NCI-H460 (cell line): ENCODE measurements at places on chromosomes 3 and 15. TPM values are rescaled to one million over a fixed set of nuclear protein-coding genes. Genes with fewer than 3 reads are reported as not detected.

- no peak for DNase-seq
Observed at GRCh38 chr3:168121184-168122017, 25.7 kb upstream of the GOLIM4 start.

GRCh38 chr3:66133853-66134445, 86.9 kb upstream of the SLC25A26 start:
- no peak for DNase-seq

GRCh38 chr3:154122552-154122911, 1.3 kb downstream of the ARHGEF26 start:
- no peak for DNase-seq

GRCh38 chr3:140434261-140434905, 243.5 kb upstream of the TRIM42 start:
- no peak for DNase-seq

Gene LTF
- total RNA-seq: not detected in 2 replicates

DNA sequence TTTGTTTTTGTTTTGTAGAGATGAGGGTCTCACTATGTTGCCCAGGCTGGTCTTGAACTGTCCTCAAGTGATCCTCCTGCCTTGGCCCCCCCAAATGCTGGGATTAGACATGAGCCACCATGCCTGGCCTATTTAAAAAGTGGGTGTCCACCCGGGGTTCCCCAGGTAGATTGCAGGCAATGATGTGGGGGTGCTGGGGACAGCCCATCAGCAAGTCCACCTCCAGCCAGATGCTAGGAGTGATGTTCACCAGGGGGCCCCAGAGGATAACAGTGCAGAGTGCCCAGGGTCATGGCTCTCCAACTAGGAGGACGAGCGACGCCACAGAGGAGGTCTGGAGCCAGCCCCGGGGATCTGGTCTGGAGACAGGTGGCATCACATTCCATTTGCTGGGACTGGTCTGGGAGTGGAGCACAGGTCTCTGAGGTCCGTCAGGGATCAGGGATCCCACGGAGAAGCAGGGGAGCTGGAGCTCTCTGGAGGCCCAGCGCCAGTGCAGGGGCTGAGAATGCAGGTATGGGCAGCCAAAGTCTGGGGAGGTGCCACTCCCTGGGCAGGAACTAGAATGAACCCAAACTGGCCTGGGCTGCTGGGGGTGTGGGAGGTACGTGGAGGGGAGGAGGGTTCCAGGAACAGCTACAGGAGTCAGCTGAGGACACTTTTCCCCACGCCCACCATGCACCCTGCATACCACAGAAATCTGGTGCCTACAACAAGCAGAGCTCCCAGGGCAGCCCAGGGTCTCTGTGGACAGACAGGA, 51.2 kb upstream of the PCSK6 start:
- no peak for DNase-seq

DNA sequence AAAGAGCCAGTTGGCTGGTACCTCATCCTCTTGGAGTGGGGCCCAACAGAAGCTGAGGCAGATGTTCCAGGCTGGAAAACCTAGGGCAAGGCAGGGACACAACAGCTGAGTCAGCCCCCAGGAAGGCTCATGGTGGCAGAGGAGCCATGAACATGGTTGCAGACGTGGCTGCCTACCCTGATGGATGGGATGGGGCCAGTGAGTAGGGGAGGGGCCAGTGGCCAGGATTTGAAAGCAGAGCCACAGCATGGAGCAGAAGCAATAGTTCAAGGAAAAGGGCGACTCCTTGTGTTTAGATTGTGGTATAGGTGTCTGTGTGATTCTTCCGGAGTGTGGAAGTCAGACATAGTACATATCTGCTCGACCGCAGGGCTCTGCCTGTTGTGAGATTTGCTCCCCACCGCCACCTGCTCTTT, 24.2 kb downstream of the PXYLP1 start:
- DNase-seq: no peak

DNA sequence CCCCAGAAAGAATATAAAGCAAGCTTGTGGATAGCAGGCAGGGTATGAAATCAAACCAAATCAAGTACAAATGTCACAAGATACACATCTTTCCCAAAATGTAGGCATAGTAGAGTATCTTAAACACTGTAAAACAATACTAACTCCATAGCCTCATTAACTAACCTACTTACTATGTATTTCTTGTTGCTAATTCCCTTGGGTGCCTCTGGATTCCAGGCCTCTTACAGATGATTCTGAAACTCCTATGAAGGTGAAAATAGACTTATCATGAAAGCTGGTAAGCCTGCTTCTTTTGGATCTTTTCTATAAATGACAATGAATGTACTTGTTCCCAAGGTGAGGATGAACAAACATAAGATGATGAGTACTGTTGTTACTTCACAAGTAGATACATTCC, 93.8 kb downstream of the FRMD5 start:
- no peak for DNase-seq

DNA sequence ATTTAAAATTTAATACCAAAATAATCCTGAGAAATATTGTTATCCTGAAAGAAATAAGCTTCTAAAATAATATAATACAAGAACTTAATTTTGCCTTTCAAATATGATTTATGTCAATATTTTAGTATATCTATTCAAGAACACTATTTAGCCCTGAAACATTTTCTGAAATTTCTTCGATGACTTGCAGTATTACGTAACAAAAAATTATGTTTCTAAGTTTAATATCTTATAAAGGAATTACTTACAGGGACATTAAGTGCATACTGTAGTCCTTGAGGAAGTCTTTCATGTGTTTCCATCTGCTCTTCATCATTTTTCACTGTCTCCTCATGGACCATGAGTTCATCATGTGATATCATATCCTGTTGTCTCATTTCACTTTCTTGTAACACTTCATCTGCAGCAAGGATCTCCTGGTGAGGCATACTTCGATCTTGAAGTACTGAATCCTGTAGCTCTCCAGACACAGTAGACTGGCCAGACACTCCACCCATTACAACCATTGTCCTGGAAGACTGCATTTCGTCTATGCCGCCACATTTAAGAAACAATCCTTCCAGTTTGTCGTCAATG, 62.0 kb downstream of the ZNF148 start:
- no peak for DNase-seq
